Adrenal gland (tissue), 19 donors: ENCODE measurements at places on chromosomes 11 and 22. TPM values are rescaled to one million over a fixed set of nuclear protein-coding genes. Genes with fewer than 3 reads are reported as not detected.

DNA sequence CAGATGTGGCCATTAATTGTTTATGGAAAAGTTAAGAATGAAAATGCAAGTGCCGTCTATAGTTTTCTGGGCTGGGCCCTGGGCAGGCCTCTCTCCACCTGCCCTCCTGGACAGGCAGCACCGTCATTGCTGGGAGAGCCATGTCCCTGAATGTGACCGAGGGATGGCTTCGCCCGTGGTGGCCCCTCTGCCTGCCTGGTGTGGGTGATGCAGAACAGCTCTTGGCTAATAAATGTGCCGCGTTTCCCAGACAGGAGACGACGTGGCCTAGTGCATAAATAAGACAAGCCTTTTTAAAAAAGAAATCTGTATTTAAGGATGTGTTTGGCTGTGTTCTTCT, 407.3 kb downstream of the TBC1D22A start:
- DNase-seq: peak; percentile 13

- no peak for DNase-seq
Measured at GRCh38 chr11:19639603-19640105, 73.0 kb upstream of the NAV2 start.

GRCh38 chr11:35748644-35749043, 86.1 kb downstream of the TRIM44 start:
- DNase-seq: no peak

DNA sequence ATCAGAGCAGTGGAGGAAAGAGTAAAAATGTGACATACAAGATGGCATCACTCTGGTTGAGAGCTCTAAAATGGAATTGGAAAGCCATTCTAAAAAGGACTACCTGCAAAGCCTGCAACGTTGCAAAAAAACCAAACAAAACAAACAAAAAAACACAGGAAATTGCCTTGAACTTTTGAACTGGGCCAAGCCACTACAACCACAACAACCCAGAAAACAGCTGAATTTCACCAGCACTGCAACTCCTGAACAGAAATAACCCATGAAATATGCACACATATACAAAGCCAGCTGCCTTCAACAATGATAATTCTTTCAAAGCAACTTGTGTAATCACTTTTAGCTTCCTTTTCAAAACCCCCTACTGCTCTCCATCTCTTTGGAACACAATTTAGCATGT, 326.6 kb upstream of the LRRC4C start:
- DNase-seq: no peak

DNA sequence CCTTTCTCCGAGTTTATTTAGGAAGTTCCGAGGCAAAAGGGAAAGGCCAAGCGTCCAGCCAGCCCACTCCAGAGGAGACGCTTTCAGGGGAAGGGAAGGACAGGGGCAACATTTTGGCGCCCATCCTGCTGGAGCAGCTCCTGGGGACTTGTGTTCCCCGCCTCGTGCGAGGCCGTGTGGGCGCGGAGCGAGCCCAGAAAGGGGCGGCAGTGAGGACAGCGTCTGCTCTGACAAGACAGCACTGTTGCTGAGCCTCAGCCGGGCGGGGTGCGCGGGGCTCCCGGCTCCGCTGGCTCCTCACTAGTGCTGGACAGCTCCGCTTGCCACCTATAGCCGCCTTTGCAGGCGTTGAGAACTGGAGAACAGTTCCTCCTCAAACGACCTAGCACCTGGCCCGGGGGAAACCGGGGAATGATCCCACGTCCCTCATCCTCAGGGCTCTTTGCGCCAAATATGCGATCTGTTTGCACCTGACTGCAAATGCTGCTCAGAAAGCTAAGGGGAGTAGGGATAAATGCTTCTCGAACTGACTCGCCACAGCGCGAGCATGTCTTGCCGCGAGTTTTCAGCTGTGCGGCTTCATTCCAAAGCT, 722 bp upstream of the GUCY1A2 start:
- DNase-seq: peak; percentile 61

Gene SLC35E4
- 2.0 TPM for polyA plus RNA-seq

Gene VPREB1
- polyA plus RNA-seq: not detected
